ENCODE measurements at places on chromosomes 6 and 20.

DNA sequence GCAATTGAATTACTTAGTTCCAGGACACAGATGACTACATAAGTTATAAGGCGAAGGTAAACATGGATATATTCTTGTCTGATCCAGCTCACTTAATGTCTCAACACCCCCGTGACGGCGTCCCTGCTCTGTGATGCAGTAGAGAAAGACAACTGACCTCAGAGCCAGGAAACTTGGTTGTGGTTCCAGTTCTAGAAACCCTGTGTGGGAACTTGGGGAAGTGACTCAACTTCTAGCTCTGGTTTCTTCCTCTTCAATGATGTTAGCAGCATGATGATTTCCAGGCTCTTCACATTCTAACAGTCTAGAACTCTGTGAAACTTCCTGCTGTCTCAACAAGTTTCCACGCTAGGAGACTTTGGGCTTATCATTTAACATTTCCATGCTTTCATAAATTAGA, 18.4 kb downstream of the LAMA4 start:
- peak; percentile 72 for DNase-seq

DNA sequence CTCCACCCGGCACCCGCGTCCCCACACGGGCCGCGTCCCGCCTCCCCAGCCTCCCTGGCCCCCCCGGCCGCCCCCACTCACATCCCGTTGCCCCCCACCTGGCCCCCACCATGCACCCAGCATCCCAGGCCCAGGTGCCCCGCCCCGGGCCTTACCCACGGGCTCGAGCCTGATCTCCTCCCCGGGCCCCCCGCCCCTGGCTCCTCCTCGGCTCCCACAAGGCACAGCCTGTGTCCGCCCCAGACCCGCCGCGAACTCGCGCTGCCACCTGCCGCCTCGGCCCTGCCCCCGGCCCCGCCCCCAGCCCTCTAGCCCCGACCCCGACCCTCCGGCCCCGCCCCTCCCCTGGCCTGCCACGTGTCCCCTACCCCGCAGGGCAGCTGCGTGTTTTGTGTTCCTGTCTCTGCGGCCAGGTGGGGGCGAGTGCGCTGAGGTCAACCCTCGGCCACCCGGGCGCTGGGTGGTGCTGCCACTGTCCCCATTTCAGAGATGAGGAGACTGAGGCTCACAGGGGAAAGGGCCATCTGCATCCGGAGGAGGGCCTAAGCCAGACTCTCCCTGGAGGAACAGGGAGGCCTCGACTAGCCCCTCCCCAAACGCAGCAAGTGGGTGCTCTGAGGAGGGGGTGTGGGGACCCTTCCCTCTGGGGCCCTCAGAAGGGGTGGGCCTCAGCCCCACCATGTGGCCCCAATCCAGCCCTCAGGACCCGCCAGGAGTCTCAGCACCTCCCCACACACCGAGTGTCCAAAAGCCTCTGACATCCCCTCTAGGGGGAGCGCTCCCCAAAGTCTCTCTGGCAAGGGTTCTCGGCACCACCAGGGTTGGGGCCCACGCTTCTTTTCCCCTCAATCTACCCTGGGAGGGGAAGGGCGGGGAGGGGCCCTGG, 99.8 kb downstream of the TAF4 start:
- no peak for DNase-seq

GRCh38 chr6:109610590-109610989, 80.4 kb downstream of the AK9 start:
- peak; percentile 61 for DNase-seq

- DNase-seq, result no peak
Observed at GRCh38 chr6:112786801-112787200, 439.7 kb downstream of the RFPL4B start.

DNA sequence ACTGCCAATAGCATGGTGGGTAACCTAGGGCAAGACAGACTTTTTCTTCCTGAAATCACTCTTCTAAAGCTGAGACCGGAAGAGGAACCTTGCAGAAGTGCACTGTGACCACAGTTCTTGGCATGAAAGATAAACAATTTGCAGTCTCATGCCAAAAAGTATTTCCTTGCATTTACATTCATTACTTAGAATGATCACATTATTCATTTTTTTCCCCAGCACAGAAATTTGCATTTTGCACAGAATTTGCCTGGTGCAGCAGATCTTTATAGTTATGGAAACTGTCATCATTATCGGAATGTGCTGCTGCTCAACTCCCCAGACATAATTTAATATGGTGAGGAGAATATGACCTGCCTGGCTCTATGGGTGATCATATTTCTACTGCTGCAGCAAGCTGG, 42.2 kb upstream of the EDN3 start:
- no peak for DNase-seq

Data from mesenchymal stem cell (in vitro differentiated cells and primary cell).